ENCODE measurements at places on chromosomes 7 and 10.

- DNase-seq, result no peak
Observed at GRCh38 chr10:21860718-21861117, 142.8 kb downstream of the DNAJC1 start.

DNA sequence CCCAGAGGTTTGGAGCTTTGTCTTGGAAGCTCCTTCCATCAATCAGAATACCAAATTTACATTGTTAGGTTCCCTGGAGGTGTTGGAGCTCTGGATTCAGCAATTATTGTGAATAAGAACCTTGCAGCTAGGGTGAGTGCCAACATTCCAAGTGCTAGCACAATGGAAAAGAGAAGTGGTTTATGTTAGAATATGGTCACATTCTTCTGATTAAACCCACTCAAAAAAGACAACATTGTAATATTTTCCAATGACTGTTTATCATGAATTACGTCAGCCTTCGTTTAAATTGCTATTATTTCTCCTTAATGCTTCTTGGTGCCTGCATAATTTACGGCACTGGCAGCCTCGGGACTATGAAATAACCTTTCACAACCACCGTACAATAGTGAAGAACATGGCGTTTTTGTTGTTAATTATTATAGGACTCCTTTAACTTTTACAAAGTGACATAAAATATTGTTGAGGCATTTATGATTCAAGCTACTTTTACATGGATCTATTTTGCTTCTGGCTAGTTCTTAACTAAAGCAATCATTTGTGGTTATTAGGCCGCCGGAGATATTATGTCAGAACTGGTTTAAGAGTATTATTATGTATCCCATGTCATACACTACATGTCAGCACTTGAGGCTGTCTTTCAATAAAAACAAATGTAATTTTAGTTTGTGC lies 117.7 kb downstream of the ARID5B start:
- no peak for DNase-seq

- no peak for DNase-seq
Observed at GRCh38 chr10:128664729-128665128, 538.5 kb upstream of the MKI67 start.

- DNase-seq, result no peak
Observed at GRCh38 chr7:55206235-55207029, 158.7 kb upstream of the LANCL2 start.

GRCh38 chr7:18013936-18014335 lies 13.7 kb downstream of the PRPS1L1 start:
- DNase-seq, result no peak

DNA sequence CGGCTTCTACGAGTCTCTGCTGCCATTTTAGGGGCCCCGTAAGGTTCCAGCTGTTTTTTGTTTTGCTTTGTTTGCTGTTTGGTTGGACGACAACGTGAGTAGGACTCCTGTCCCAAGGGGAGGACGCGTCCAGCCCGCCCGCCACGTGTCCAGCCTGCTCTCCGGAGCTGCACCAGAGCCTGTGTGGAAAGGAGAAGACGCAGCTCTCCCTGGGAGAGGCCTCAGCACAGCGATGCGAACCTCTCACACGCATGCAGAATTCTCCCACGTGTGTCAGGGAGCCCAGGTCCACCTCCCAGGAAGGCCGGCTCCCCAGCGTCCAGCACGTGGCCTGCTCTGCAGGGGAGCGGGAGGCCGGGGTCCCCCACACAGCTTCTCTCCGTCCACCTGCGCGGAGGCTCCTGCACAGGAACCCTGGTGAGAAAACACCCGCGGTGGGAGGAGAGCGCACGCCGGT lies 36.4 kb upstream of the DNAJB6 start:
- DNase-seq, result no peak

GRCh38 chr7:149004405-149005370 lies 23.6 kb downstream of the PDIA4 start:
- no peak for DNase-seq

DNA sequence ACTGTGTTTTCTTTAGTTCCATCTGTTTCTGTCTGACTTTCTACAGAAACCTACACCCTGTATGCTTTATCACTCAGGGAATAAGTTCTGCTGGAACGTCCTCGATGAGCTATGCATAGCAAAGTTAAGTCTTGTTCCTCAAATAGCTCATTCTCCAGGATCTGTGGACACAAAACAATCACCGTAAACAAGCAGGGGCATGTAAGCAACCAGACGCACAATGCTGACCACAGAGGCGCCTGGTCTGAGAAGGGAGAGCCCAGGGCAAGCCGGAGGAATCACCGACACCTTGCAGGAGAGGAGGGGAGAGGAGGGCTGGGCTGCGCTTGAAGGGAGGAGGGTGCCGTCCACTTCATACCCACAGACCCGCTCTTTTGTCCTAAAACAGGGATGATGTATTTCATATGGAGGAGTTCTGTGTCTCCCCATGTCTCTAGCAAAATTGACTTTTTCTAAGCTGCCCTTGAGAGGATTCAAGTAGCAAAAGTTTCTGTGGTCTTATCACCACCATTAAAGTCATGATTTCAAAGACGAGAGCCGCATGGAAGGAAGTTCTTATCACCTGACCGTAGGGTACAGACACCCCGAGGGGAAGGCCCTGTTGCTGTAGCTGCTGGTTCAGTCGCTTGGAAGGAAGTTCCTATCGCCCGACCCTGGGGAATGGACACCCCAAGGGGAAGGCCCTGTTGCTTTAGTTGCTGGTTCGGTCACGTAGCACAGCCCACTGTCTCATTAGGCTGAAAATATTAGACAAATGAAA lies 14.3 kb downstream of the CALML3 start:
- no peak for DNase-seq

DNA sequence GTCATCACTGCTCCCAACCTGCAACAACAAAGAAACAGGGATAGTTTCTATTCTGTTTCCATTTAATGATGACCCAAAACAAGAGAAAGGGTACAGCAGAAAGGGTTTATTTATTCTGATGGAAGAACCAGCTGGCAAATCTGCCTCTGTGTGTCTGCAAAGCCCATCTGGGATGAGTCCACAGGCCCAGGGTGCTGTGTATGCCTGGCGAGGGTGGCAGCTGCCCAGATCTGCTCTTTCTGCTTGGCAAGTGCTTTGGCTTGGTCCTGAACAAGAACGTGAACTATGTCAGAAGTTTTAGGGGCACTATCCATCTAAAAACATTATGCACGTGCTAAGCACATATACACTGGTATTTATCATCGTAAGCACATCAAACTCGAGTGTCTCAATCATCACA lies 333.8 kb downstream of the CXCL12 start:
- no peak for DNase-seq

DNA sequence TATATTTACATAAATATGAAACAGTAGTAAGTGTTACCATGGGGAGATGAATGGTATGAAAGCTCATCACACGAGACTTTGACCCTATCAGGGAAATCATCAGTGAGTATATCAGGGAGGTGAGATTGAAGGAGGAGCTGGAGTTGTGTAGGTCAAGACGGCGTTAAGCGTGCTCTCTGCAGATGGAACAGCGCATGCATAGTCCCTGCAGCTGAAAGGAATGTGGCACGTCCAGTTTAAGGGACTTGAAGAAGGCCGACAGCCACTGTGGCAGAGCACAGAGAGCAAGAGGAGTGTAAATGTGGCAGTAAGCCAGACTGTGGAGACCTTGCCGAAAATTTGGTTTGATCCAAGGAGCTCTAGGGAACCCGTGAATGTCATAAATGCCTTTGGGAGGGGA lies 38.9 kb downstream of the POU6F2 start:
- no peak for DNase-seq

DNA sequence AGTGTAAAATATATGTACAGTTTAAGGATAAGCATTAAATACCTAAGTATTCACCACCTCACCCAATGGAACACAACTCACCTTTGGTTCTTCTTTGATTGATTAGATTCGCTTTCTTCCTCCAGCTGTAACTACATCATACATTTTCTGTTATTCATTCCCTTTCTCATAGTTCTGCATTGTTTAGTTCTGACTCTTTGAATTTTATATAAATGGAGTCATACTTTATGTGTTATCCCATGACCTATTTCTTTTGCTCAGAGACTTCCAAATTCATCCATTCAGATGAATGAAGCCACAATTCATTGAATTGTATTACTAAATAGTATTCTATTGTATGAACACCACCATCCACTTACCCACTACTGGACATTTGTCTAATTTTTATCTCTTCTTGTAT lies 12.3 kb downstream of the THNSL1 start:
- DNase-seq, result no peak

GRCh38 chr10:16297642-16298041 lies 139.2 kb upstream of the PTER start:
- DNase-seq, result no peak

DNA sequence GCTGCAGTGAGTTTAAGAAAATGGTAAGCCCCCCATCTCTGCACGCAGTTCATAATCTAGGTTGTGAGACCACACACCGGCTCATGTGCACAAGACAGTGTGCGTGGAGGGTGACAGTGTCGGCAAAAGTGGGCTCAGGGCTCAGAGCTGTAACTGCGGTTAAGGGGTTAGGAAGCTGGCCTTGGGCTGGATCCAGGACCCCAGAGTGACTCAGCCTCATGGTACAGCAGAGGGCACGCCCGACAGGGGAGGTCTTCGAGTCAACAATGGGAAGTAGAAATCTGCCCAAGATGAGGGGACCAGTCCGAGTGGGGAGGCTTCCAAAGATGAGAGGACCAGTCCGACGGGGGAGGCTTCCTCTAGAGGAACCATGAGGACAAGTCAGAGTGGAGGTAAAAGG lies 437.7 kb downstream of the DNAJB6 start:
- no peak for DNase-seq

DNA sequence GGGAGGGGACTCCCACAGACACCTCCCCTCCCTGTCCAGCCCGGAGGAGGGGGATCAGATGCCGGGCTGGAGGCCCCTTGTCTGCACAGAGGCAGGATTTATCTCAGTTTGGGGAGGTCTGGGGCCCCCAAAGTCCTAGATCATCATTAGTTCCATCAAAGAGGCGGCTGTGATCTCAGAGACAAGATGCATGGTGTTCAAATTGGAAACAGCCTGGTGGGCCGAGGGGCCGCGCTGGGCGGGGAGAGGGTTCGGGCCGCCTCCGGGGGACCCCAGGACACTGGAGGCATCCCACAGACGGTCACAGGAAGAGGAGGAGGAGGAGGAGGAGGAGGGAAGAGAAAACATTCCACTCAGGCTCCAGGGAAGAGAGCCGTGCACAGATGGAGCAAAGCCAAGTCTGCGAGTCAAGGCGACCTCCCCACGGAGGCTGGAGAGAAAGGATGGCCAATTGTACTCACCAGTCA lies 69.5 kb upstream of the CUX1 start:
- no peak for DNase-seq

DNA sequence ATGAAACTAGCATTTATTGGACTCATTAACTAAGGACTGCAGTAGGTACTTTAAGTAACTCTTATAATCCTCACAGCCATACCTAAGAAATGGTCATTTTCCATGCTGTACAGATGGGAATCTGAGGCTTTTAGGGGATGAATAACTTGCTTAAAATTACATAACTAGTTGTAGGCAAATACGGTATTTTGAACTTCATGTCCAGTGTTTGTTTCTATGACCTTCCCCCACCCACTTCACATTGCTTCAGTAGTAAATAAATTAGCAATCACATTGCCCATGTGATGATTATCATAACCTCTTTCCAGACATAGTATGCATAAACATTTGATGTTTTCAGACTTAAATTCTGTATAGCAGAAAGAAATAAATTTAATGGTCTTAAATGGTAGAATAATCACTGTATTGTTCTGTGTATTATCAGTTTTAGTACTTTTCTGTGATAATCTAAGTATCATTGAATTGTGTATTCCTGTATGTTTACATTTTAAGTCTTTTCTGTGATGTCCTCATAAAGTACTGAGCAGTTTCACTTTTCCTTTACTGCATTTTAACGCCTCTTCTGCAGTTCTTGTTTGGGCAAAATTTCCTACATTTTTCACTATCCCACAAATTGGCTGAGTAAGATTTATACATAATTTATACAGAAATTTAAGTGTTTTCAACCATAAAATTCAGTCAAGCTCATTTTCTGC lies 48.3 kb downstream of the ANKIB1 start:
- no peak for DNase-seq

DNA sequence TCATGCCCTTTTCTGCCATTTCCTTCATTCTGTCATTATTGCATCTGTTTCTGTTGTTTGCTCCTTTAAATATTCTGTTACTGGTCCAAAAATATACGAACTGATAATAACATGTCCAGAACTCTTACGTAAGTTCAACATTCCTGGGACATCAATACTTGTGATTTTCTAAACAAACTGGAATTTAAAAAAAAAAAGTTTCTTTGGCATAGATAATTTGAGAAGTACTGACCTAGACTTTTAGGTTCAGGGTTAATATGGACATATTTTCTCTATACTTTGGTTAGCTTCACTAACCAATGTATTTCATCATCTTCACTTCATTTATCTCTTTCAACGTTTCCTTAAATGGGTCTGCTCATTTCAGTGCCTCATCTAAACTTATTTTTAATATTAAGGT lies 147.3 kb downstream of the JMJD1C start:
- DNase-seq, result no peak

DNA sequence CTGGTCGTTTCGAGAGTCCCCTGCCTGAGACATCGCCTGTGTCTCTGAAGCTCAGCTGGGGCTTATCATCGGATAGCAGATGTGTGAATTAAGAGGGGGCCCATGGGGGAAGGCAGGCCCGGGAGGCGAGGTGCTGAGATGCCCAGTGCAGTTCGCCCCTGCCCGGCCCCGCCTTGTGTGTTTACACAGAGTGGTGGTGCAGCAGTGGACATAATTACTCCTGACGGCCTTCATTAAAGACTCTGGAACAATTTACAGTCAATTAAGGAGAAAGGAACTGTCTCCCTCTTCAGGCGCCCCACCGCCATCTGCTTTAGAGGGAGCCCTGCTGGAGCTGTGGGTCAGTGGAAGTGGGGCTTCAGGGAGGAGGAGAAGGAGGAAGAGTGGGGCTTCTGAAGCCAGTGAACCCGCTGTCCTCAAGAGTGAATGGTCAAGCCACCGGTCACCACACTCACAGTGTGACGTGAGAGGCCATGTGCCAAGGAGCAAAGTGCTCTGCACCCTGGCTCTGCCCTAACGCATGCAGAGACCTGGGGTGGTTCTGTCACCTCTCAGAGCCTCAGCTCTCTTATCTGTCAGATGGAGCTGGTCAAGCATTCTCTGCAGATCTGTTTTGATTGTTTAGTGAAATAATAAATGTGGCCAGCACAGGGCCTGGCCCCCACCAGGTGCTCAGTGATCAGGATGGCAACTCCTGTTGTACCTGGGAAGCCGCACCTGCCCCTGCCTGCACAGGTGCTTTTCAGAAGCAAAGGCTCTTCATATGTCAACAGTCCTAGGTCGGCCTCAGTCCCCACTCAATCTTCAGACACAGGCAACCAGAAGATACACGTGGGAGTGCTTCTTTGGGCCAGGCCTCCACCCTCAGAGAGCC lies 65.6 kb downstream of the CDH23 start:
- no peak for DNase-seq

GRCh38 chr10:24920907-24921881 lies 31.2 kb downstream of the PRTFDC1 start:
- DNase-seq, result no peak
